Activated CD4-positive, CD25-positive, alpha-beta regulatory T cell treated with anti-CD3 and anti-CD28 coated beads, Interleukin-2, amount 50 U/mL, for 24 hours (primary cell): ENCODE measurements at places on chromosomes 12 and 14.

DNA sequence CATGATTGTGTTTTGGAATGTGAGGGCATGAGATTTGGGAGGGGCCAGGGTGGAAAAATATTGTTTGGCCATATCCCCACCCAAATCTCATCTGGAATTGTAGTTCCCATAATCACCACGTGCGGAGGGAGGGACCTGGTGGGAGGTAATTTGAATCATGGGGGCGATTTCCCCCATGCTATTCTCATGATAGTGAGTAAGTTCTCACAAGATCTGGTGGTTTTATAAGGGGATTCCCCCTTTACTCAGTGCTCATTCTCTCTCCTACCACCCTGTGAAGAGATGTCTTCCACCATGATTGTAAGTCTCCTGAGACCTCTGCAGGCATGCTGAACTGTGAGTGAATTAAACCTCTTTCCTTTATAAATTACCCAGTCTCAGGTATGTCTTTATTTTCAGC, 15.7 kb downstream of the OR10P1 start:
- ATAC-seq = peak; percentile 95

- ATAC-seq = peak; percentile 93
Measured at GRCh38 chr14:100645196-100645981, 58.2 kb upstream of the BEGAIN start.

- no peak for ATAC-seq
Measured at GRCh38 chr14:100567877-100568163, 19.4 kb downstream of the BEGAIN start.

DNA sequence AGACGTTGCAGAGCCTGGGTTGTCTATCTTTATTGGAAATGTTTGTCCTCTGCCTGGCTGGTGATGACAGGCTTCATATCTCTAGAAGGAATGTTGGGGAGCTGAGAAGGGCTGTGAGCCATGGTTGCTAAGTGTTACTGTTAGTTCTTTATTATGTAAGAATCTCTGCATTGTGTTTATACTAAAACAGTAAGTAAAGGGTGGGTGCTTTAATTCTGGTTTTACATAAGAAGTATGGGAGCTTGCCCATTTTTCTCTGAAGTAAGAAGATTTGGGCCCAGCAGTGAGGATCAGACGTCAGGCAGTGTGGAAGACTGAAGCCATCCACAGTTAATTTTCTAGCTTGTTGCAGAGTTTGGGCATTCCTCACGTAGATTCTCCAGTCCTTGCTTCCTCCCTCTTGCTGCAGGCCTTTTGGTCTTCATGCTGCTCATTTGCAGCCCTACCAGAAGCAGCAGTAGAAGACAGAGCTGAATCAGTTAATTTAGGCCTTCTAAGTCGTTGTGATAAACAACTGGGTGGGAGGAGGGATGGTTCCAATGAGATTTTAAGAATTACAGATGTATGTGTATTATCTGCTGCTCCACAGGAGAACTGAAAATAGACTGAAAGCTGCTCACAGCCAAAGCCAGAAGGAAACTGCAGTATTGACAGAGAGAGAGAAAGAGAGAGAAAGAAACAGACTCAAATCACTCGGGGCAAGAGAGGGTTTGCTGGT, 21.4 kb downstream of the WNT5B start:
- ATAC-seq = no peak

- ATAC-seq = no peak
Measured at GRCh38 chr12:57261428-57261865, 10.5 kb upstream of the STAC3 start.
